DMS 273 treated with DMSO at 0.1 percent for 48 hours (cell line): ENCODE measurements at places on chromosomes 12 and 14.

- no peak for DNase-seq
These were observed 404.4 kb upstream of the PDE3A start for GRCh38 chr12:19963972-19964371.

DNA sequence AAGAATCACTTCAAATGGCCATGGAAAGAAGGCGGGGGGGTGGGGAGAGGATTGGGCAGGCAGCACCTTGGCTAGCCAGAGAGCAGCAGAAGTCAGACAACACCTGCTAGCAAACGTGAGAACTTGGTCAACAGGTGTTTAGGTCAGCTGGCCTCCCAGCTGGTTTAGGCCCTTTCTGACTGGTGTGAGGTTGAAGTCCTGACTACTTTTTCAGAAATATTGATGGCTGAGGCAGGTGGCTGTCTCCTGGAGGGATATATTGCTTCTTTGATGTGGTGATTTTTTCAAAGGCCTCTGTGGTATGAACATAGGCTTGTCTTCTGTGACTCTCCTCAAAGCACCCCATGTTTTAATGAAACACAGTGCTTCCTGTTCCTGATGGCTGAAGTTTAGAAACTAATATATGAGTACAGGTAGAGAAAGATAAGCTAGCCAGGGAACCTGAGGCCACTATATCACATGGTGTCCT lies 238.2 kb upstream of the SSTR1 start:
- no peak for DNase-seq

GRCh38 chr14:20904393-20905029 lies 13.3 kb downstream of the RNASE3 start:
- DNase-seq: no peak

DNA sequence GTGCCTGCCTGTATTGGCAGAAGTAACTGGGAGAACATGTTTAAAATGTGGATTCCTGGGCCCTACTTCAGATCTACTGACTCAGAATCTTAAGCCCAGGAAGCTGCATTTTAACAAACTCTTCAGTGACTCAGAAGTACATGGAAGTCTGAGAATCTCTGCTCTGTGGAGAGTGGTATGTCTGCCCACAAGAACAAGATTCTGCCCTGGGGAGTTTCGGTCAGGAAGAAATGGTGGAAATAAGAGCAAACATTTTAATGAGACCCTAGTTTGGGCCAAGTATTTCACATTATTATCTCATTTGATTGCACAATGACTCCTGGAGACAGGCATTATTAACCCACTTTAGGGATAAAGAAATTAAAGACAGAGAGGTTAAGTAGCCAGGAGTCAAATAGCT lies 8.2 kb downstream of the ALDH1L2 start:
- DNase-seq: no peak

DNA sequence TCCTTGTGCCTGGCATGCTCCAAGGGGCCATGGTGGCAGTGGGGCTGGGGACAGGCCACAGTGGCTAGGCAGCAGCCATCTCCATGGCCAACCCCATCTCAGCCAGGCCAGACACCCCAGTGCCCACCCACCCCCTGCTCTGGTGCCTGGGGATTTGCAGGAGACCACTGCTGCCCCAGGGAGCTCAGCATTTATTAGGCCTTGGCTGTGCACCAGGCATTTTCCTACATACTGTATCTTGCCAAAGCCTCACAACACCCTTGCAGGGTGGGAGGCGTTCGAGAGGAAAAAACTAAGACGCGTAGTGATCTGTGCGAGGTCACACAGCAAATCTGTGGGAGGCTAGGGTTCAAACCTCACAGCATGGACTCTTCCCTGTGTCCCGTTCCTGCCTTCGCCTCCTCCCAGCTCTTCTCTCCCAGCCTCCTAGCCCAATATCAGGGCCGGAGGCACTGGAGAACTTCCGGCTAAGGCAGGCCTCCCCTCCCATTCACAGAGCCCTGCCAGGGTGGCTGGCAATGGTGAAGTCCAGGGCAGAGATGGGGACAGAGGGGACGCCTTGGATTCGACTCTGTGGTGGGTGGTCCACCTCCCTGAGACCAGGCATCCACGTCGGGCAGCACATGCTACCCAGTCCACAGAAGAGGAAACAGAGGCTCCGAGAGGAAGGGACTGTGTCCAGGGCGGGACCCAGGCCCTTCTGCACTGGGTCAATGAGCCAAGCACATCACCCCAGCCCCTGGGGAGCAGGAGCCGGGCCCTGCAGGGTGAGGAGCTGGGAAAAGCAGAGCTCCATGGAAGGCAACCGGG lies 57.4 kb downstream of the FAM222A start:
- no peak for DNase-seq

- DNase-seq: no peak
These were observed 14.8 kb upstream of the RIC8B start for GRCh38 chr12:106759526-106760183.

GRCh38 chr12:31815096-31815495 lies 86.3 kb upstream of the AMN1 start:
- DNase-seq: no peak

DNA sequence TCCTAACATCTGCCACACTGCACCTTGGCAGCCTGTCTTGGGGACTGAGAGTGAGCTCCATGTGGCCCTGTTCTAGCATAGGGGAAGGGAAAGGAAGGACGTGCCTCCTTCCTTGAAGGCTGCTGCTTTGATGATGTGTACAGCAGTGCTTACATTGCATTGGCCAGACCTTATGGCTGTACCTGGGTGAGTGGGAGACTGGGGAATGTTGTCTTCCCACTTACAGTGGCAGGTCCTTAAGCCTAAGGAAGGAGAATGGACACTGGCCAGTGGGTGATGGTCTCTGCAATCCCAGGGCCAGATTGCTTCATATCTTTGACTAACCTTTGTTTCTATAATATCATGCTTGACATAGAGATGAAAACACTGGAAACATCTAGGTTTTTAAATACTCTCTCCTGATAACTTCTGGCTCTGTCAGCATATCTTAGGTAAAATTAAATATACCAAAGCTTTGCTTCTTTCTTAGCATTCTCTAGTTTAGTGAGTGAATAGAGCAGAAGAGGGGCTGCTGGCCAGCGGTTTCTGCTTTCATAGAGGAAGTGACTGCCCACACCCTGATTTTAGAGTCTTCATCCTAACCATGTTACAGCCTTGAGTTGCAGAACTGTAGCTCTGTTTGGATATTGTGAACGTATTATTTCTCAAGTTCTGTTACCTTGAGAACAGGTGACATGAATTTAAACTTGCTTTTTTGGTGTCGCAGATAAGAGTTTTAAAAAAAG lies 27.2 kb downstream of the KLC1 start:
- no peak for DNase-seq

DNA sequence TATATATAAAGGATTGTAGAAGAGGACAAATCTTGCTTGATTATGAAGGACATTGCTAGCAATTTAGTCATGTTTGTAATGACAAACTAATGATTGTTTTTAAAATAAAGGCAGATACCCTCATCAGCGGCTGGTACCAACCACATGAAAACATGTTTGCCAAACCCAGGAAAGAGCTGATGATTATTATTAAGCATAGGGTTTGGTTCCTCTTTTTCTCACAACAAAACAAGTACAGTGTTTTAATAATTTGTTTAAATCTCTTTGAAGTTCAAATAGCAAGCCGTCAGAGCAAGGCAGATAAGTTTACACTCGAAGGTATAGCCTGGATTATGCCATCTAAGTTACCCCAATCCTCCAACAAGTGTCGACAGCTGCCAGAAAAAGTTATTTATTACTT lies 5.3 kb upstream of the SINHCAF start:
- no peak for DNase-seq

DNA sequence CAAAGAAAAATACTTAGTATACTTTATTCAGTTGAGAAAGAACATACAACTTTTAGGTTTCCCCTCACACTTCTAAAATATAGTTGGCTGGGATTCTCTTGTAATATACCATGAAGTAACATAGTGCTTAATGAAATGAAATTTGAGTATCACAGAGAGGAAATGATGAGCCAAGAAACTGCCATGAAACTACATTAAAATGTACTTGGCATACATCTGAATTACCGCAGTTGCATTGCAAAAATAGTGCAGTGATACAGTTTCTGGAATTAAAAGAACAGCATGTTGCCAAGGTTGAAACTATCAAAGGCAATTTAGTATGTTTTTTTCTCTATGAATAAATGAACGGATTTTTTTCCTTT lies 389.2 kb downstream of the TMEM117 start:
- no peak for DNase-seq

DNA sequence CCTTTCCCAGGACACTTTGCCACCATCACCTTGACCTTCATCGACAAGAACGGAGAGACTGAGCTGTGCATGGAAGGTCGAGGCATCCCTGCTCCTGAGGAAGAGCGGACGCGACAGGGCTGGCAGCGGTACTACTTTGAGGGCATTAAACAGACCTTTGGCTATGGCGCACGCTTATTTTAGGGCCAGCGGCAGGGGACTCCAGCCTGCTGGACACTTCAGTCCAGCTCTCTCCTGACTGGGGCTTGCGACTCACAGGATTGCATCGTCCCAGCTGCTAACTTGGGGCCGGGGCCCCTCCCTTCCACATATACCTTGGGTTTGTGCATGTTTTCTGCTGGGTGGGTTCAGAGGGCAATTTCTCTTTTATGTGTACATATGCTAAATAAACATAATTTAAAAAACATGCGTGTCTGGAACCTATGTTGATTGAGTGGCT lies 11.2 kb downstream of the AHSA1 start:
- no peak for DNase-seq

DNA sequence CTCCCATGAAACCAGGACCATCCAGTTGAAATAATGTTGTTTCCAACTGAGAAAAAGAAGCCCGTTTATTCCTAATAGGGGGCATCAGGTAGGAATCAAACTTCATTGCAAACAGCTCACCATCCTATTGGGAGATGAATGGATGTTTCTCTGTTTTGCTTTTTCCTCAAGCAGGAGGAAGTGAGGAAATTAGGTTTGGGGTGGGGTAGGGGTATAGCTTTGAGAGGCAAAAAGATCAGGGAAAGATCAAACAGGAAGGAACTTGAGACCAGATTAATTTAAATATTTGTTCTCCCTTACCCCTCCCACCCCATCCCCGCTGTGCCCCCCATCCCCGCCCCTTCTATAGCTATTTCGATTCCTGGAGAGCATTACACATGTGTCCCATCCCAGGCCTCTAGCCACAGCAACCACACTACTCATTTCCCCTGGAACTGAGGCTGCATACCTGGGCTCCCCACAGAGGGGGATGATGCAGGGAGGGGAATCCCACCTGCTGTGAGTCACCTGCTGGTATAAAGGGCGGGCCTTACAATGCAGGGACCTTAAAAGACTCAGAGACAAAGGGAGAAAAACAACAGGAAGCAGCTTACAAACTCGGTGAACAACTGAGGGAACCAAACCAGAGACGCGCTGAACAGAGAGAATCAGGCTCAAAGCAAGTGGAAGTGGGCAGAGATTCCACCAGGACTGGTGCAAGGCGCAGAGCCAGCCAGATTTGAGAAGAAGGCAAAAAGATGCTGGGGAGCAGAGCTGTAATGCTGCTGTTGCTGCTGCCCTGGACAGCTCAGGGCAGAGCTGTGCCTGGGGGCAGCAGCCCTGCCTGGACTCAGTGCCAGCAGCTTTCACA lies at the start of gene IL23A:
TSS of gene IL23A (plus strand) at position 577 of the 850 bp plus-strand sequence. CDS start at position 738, 161 bp downstream.
- no peak for DNase-seq

DNA sequence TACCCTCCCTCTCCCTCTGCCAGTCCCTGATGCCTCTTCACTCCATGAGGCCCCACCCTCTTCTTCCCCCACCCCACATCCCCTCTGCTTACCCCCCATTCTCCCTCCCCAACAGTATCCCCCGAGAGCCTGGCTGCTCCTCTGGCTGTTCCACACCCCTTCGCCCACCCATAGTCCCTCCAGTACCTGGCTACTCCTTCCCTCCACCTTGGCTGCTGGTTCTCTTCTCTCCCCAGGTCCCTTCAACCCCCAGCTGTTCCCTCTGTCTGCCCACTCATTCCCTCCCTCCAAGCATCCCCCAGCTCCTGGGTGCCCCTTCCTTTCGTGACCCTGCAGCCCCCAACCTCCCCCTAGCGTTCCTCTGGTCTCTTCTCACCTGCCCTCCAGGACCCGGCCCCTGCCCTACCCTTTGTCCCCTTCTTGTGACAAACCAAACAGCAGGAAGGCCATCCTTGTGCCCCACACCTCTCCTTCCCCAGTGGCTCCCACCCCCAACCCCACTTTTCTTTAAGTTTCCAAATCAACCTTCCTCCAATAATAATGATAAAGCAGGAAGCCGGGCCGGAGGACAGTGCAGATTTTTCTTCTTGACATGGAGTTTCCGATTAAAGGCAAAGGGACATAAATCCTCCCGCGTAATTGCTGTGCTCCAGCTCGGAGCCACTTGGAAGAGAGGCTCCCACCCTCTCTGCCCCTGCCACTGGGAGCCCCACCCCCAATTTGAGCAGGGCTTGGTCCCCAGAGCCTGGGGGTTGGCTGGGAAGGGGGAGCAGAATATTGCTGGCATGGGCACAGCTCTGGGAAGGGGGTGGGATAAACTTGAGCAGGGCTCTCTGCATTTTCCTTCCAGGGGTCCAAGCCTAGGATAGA lies 40.0 kb downstream of the SMUG1 start:
- no peak for DNase-seq

DNA sequence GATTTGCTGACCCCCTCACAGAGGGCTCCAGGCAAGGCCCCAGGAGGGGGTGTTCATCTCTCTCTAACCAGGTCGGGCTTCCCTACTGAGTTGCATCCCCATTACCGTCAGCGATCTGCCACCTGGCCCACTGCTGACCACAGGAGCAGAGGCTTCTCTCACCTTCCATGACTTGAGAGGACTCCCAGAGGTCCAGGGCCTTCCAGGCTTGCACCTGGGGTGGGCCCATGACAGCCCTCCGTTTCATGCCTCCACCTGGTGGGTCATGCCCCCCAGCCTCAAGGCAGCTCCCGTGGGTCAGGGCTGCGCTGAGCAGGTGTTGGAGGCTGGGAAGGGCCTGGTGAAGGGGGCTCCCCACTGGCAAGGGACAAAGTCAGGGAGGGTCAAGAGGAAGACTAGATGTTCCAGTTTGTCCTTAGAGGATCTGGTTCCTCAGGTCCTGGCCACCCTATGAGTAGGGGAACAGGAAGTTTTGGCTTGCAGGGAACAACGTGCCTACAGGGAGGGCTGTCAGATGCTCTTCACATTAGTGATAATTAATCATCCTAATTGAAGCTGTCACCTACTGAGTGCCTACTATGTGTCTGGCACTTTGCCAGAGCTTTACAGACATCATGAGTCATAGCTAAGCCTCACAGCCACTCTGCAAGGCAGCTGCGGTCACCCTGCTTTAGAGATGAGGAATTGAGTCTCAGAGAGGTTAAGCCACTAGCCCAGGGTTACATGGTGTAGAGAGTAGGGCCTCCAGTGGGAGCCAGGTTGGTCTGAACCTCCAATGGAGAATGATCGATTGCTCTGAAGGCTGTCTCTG lies 13.8 kb downstream of the NFKBIA start:
- no peak for DNase-seq
